ENCODE measurements at places on chromosomes 12 and 14.

DNA sequence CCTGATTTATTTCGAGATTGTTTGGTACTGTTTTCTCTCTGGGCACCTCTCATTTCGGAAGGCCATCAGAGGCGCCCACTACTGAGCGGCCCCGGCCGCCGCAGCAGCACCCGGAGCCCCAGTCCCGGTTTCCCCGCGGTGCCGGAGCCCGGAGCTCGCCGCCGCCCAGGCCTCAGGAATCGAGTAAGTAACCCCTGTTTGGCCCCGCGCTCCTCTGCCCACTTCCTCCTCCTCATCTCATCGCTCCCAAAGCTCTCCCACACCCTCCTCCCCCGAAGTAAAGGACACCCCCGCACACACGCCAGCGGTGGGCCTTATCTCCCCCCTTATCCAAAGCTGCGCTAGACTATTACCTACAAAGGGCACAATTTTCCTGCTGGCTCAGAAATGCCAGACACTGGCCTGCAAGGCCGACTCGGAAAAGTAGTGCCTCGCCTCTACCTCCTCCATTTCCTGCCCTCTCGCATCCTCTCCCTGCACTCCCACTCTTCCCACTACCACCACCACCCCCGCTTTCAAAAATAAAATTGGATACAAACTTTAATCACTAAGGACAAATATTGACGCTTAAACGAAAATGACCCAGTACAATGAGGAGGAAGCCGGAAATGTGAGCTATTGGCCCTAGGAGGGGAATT, 637 bp upstream of the FOXG1 start:
- DNase-seq: no peak

- DNase-seq: no peak
Observed at GRCh38 chr12:9264546-9264945, 56.4 kb upstream of the PZP start.

DNA sequence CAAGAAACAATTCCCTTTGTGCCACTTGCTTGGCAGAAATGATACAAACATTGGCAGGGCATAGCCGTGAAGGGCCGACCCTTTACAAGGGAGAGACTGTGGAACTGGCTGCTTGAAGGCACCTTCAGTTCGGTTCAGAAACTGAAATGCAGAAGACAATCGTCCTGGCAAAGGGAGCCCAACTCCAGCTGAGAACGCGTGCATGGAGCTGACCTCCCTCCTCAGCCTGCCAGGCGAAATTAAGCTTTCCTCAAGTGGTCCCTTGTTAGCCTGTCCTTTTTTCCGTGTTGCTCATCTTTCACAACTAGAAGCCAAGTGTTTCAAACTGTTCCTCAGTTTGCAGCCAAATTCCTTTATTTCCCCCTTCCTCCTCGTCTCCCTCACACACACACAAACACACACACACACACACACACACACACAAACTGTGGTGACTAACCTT, 8.1 kb downstream of the LGR5 start:
- DNase-seq: no peak

DNA sequence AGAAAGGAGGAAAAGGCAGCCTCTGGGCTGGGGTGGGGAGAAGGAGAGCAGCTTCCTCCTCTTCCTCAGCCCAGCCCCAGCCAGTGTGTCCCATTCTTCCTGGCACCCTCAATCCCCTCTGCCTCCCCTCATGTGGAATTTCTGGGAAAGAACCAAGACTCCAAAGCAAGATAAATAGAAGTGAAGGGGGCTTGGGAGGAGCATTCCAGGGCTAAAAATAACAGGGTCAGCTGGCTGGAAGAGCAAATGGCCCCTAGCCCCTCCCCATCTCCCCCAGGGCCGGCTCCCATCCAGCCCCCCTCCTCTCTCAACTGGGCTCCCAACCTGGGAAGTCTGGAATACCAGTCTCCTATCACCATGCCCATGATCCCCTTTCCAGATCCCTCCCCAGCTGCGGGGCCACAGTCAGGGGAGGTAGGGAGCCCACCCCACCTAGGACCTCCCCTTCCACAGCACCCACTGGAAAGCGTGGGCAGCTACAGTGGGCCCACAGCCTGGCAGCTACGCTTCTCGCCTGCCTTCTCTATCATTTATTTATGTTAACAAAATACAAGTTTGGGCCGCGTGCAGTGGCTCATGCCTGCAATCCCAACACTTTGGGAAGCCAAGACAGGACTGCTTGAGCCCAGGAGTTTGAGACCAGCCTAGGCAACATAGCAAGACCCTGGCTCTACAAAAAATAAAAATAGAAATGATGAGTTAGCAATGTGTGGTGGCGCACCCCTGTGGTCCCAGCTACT, 88.3 kb downstream of the IRF2BPL start:
- DNase-seq: no peak

GRCh38 chr14:99952039-99952438, 113.2 kb upstream of the EVL start:
- no peak for DNase-seq

DNA sequence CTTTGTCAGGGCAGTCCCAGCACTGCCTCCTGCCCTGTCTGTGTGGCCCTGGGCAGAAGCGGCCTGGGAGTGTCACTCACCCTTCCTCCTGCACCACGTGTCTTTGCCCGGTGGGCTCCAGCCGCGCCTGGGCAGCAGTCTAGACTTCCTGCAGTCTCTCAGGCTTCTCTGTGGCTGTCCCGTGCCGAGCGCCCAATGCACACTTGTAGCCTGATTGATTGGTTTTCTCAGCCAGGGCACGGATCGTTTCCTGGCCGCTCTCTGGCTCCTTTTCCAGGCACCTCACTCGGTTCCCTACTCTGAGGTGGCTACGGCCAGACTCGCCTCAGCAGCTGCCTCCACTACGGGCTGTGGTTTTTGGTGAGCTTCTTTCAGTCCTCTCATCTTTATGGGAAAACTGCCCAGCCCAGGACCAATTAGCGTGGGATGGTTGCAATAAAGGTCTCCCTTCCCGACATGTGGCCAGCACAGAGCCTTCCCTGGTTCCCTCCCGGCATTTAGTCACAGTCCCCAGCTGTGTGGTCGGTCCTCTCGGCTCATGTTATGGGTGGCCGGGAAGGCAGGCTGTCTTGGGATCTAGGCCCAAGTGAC, 133.1 kb downstream of the CACNA1C start:
- no peak for DNase-seq

GRCh38 chr12:15011162-15011561, 38.3 kb downstream of the PDE6H start:
- DNase-seq: no peak

DNA sequence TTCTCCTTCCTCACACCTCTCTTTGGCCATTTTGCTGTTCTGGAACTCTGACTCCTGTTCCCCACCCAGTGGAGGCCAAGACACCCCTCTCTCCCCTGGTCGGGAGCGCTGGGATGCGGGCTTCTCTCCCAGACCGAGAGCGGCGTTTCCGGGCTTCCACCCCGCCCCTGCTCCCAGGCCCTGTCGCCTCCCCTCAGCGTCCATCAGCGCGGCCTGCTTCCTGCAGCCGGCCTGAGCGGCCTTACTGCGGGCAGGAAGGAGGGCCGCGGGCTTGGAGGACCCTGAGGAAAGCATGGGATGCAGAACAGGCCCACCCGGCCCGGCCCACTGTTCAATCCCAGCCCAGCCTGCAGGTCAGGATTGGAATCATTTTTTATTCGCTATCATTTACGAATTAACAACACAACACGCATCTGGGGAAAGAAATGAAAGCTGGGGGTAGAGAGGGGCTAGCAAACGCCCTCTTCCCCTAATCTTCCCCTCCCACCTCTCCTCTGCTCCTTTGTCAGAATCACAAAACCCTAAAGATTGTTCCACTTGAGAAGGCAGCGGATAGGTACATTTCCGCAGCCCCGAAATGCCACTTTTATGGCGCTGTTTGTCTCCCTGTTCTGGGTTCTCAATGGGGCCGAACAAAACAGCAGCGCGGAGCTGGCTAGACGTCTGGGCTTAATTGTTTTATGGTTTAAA, 3.8 kb upstream of the HOXC8 start:
- DNase-seq: no peak

GRCh38 chr12:102816816-102817434, 100.1 kb downstream of the PAH start:
- no peak for DNase-seq

DNA sequence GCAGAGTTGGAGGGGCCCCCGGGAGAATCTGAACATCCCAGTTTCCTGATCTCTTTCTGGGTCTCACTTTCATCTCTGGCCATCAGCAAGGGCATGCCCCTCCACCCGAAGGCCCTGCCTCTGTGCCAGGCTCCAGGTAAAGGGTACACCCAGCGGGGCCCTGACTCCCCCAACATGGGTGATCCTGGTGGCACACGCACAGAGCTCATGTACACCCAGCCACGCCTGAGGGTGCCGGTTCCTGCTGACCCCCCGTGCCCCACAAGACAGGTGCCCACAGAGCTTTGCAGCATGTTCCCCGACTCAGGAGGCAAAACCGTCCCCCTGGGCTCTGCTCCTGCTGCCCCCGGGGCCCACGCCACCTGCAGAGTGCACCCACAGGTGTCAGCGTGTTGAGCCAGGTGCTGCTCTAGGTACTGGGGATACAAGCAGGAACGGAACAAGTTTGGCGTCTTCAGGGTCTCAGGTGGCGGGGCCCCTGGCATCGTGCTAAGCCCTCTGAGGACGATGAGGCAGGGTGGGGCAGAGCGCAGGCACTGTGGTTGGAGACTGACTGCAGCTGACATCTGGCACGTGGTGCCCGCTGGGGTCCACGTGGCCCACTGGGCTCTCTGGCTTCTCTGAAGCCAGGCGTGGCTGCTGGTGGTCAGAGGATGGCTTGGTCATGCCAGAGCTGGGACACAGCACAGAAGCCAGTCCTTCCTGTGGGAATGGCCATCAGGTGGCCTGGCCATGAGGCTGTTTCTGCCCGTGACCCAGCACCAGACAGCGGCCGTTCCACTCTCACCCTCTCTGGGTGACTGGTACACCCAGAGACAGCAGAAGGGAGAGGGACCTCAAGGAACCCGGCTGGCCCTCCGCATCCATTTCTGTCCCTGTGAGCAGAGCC, 13.8 kb downstream of the BAG5 start:
- DNase-seq: no peak

- DNase-seq: no peak
Observed at GRCh38 chr14:99034711-99035171, 237.3 kb downstream of the BCL11B start.
